ENCODE measurements at places on chromosomes 12 and 14.

DNA sequence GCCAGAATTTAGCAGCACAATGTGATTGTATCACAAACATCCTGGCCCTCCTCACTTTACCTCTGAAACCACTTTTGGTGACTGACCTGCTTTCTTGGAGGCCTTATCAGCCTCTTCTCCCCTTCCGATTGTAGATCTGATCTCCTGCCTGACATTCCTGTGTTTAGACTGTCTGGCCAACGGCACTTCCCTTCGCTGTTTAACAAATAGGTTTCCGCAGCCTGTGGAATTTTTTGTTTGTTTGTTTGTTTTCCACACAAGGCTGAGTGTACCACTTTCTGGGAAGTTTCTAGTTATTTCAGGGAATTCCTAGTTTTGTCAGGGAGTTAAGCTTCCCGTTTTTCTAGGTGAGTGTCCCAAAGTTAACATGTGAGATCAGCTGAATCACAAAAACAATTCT, 65.9 kb upstream of the CDKN3 start:
- no peak for DNase-seq

DNA sequence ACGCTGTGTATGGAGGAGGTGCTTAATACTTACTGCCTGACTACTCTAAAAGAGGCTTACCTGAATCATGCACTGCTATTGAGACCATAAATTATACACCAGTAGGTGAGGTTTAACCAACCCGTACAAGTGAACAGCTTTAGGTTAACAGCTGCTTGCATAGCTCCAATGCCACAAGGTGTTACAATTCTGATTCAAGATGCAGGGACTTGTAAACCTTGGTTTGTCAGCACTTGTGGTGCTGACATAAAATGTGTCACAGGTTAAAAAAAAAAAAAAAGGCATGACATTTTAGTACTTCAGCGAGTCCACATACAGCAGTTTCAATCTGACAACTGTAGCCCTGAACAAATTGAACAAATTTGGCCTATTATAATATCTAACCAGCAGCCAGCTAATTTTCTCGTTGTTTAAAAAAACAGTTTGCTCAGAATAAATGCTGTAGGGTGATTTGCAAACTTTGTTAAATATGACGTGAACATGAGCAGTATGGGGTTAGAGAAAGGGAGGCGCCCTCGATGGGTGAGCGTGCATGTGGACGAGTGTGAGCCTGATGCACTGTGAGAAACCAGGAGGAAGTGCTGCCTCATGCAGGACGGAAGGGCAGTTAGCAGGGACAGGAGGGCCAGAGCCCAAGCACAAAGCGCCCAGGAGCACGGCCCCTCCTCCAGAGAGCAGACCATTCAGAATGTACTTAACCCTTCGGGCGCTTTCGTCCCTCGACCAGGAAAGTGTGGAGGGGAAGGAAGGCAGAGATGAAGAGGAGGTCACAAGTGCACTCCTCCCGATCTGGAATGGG, 44.7 kb downstream of the TCHP start:
- DNase-seq, result no peak

- DNase-seq, result no peak
These were observed 43.0 kb downstream of the ITPR2 start for GRCh38 chr12:26789731-26790644.

DNA sequence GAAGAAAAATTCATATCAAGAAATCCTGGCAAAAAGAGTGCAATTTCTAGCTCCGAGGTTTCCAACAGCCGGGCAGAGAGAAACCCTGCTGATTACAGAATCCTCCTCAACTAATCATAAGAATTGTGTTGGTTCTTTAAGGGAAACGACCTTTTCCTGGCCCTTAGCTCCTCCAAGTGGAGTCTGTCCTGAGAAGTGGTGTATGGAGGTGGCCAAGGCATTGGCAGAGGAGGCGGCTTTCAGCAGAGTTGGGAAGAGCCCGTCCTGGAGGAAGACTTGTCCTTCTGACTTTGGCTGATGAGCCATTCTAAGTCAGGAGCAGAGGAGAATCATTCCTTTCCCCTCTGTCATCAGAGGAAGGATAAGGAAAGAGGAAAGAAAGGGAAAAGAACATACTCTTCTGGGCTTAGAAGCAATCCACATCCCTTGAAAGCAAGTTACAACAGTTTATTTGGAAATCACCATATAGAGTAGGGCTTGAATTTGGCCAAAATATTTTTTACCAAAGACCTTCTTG, 46.5 kb upstream of the PTCSC3 start:
- DNase-seq, result no peak

- no peak for DNase-seq
These were observed 9.2 kb downstream of the KRT1 start for GRCh38 chr12:52670961-52671360.

- no peak for DNase-seq
These were observed 21.3 kb downstream of the GCH1 start for GRCh38 chr14:54881235-54881760.

GRCh38 chr12:1357171-1357570, 237.2 kb downstream of the FBXL14 start:
- no peak for DNase-seq

- DNase-seq, result no peak
These were observed 1.1 kb downstream of the CLECL1 start for GRCh38 chr12:9731797-9732196.

- DNase-seq, result no peak
These were observed 107.7 kb upstream of the CAND1 start for GRCh38 chr12:67161322-67161918.

GRCh38 chr12:52551216-52551865, 1.6 kb downstream of the KRT71 start:
- DNase-seq, result no peak

- DNase-seq, result no peak
These were observed 8.5 kb upstream of the SOCS2 start for GRCh38 chr12:93563807-93564538.

DNA sequence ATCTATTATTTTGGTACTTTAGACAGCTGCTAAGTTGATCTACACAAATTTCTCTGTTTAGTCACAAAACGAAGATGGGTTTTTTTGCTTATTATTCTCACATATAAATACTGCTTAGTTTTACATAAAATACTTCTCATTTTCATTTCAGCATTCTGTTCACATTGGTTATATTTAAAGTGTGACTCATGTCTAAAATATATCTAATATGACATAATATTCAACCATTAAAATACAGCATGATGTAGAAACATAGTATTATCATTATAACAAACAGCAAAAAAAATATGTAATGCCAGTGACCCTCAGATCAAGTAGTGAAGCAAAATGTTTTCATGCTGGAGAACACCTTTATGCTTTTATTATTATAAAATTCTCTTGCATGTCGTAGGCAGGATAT, 63.7 kb downstream of the SH2B3 start:
- no peak for DNase-seq

DNA sequence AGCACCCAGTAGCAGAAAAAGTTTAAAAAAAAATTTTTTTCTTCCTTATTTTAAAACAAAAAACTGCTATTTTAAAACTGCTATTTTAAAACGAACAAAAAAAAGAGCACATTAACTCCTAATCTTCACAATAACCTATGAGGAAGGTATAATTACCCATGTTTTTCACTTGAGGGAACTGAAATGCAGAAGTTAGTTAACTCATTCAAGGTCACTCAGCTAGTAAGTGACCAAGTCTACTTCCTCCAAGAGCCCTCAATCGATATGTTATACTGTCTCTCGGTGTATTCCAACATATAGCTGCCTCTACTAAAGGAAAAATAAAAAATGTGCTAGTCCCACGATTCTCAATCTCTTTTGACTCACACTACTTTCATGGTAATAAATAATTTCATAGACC, 7.8 kb downstream of the RPAP3 start:
- DNase-seq, result no peak

DNA sequence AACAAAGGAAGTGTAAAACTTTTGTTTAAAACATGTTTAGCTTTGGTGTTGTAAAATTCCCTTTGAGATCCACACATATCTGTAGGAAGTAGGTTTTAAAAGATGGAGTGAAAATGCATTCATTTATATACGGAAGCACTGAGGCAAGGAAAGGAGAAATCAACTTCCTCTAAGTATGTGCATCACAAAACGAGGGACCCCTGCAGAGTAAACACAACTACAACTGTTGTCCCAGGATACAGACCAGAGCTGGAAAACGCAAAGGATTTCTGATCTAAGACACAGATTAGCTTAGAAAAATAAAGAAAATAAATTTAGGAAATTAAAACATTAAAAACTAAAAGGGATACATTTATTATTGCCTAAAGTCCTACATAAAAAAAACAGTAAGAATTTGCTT, 297.6 kb downstream of the MED13L start:
- DNase-seq, result no peak

- no peak for DNase-seq
These were observed 45.5 kb upstream of the FZD10 start for GRCh38 chr12:130116791-130117190.

GRCh38 chr12:62834971-62835547, 99.9 kb downstream of the PPM1H start:
- DNase-seq, result no peak

- DNase-seq, result no peak
These were observed 27.4 kb downstream of the MDM2 start for GRCh38 chr12:68835333-68835908.

DNA sequence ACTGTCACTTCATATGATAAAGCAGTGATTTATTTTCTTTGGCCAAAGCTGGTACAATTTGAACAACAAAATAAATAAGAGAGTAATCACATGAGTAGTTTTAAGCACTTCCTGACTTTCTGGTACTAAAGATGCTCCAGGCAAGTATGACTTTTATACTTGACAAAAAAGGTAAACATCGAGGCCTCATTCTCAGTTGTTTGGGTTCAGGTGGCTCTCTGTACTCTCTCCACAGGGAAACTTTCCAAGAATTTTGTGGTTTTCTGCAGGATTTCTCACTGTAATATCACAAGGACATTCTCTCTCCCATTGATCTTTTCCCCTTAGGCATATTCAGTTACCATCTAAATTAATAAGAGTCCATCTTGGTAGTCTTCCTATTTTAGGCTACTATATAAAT, 26.6 kb upstream of the KCNC2 start:
- DNase-seq, result no peak

DNA sequence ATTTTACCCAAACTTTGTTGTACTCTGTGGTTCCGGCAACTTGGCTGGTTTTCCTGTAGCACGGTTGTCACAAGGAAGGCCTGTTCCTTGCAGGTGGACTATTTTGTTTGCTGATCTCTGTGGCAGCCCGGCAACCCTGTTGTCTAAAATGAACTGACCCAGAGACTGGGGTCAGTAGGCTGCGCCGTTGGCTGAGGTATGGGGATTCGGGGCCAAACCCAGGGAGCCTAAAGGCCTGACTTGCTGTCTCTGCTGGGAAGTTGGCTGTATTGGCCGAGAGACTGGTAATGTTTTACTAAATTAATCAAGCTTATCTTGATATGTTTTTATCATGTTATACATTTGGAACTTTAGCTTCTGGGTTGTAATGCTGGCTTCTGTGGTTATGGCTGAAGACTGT, 13.8 kb downstream of the SMIM41 start:
- DNase-seq, result no peak
